ENCODE measurements at places on chromosomes 12 and 14.

GRCh38 chr12:879641-880040, 69.9 kb downstream of the RAD52 start:
- DNase-seq, result no peak

GRCh38 chr12:105595440-105595839, 264.9 kb downstream of the C12orf75 start:
- DNase-seq, result no peak

DNA sequence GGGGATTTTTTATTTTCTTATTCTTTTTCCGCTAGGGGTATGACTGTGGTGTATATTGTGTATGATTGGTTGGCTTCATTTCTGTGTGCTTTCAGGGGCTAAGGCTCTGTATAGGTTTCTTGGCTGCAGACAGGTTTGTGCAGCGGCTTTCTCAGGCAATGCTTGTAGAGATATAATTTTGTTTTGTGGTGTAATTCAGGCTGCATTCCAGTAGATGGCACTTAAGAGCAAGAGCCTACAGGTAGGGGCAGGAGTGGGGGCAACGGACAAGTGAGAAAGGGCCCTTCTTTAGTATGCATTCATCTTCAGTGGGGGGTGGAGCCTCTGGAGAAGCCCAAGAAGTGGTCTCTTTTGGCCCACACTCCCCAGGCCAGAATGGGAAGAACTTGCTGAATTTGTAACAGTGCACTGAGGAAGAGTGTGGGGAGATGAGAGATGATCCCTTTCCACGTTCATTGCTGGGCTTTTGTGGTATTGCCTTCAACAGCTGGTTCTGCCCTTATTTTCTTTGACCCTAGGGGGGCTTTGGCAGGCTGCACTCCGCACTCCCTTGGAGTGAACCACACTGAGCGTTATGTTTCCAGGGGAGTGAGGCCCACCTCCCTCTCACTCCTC, 78.6 kb downstream of the IFNG-AS1 start:
- no peak for DNase-seq

- DNase-seq, result no peak
Measured at GRCh38 chr14:41062826-41063225, 543.9 kb upstream of the LRFN5 start.

DNA sequence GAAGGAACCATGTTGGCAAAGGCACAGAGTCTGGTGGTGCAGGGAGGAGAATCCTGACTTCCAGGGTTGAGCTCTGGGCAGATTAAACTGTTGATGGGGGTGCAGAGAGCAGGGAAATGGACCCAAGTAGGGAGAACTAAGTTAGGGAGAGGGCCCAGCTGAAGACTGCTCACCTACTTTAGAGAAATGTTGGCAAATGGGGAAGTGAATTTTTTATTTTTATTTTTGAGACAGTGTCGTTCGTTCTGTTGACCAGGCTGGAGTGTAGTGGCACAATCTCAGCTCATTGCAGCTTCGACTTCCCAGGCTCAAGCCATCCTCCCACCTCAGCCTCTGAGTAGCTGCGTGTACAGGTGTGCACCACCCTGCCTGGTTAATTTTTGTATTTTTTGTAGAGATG, 32.1 kb upstream of the TUBA1A start:
- no peak for DNase-seq

GRCh38 chr14:22540293-22540692, 48.7 kb downstream of the DAD1 start:
- no peak for DNase-seq

DNA sequence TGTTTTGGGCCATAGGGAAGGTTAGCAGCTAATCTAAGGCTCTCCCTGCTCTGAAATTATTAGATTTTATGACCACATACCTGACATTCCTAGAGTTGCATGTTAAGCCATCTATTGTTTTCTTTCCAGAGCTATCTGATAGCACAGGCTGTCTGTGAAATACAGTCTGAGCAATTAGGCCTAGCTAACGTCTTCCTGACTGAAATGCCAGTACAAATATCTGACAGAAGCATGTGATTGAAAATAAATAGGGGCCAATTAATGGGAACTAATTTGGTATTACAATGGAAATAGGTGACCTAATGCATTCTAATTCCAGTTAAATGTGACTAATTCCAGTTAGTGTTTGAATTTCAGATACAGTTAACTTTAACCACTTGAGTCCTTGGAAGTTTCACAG, 115.2 kb downstream of the C12orf75 start:
- DNase-seq, result no peak

DNA sequence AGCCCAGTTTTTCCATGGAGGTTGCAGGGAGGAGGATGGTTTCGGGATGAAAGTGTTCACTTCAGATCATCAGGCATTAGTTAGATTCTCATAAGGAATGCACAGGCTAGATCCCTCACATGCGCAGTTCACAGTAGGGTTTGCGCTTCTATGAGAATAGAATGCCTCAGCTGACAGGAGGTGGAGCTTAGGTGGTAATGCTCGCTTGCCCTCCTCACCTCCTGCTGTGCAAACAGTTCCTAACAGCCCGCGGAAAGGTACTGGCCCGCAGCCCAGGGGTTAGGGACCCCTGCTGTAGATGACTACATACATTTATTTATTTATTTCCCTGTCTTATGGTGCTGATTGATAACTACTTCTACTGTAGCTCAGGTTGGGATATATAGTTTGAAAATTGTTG, 93.2 kb downstream of the FBXO33 start:
- DNase-seq, result peak; percentile 47

GRCh38 chr12:41527062-41527461, 338.9 kb downstream of the PDZRN4 start:
- DNase-seq, result no peak

DNA sequence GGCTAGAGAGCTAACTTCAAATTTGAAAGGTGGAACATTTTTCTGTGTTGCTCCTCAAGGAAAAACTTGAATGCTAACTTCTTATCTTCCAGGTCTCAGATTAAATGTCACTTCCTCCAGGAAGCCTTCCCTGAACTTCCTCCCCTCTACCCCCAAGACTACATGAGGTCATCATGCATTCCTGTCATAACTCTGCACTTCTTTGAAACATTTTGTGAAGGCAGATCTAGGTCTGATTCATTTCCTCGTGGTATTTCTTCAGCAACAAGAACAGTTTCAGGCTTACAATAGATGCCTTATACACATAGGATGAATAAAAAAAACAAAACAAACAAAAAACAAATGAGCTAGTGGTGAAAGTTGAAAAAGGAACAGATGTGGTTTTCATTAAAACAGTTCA, 97.1 kb upstream of the SRRM4 start:
- DNase-seq, result no peak

DNA sequence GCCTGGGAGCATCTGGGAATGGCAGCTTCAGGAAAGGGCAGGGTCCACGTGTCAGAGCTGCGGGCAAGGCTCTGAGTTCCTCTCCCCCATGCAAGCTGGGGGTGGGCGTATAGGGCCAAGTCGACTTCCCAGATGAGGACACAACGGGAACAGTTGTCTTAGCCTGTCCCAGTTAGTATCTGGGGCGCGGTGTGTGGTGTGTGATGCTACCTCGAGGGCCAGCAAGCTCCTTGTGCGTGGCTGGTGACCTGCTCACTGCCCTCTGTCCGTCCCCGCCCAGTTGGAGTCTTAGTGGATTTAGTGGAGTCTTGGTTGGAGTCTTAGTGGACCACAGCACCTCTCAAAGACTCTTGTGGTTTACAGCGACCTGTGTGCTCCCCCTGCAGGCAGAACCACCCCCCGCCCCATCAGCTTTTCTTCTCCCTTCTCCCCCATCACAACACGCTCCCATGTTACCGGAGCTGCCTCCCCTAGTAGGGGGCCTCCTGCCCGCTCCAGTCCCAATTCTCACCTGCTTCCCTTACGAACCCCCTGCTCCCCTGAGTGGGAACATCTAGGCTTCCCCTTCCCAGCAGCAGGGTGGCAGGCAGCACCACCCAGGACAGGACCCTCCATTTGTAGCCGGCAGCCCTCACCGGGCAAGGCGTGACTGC, 8.7 kb downstream of the ASPG start:
- DNase-seq, result no peak

GRCh38 chr14:69547701-69548348, 26.8 kb downstream of the CCDC177 start:
- DNase-seq, result peak; percentile 90

GRCh38 chr14:96497087-96497486, 5.1 kb upstream of the PAPOLA start:
- DNase-seq, result no peak

GRCh38 chr14:39374851-39375250, 57.4 kb downstream of the FBXO33 start:
- no peak for DNase-seq

DNA sequence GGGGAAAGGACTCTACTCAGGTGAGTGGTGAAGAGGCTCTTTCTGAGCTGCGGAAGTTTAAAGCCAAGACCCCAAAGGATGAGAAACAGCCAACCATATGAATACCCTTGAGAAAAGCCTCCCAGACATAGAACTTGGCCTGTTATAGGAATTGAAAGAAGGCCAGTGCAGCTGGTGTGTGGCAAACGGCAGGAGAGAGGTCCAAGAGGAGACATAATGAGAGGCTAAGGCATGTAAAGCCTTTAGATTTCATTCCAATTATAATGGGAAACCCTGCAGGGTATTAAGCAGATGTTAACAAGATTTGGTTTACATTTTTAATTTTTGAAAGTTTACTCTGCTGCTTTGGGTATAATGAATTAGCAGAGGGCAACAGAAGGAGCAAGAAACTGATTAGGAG, 552.1 kb upstream of the FBXO33 start:
- no peak for DNase-seq

DNA sequence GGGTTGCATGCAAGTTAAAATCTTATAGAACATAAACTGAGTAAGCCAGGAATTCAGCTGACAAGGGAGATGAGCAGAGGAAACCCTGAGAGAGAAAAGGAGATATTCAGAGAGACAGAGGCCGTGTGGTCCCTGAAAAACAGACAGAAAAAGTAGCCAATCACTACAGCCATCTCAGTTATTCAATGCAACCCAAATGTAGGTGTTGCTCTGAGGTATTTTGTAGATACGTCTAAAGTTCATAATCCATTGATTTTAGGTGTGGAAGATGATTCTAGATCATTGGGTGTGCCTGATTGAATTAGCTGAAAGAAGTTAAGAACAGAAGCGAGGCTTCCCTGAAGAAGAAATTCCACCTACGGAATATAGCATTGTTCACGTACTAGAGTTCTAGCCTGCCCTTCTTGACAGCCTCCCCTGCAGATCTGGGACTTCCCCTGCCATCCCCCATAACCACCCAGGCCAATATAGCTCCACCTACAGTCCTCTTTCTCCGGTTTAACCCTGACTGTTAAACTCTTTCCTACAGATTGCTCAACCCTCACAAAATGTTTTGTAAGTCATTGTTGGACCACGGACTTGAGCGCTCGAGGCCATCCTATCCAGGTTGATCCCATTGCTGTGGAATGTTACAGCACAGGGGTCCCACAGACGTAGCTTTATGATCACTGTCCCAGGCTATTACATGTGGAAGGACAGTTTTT, 21.7 kb downstream of the AICDA start:
- no peak for DNase-seq

- DNase-seq, result no peak
Measured at GRCh38 chr12:40253936-40254335, 29.1 kb downstream of the LRRK2 start.

DNA sequence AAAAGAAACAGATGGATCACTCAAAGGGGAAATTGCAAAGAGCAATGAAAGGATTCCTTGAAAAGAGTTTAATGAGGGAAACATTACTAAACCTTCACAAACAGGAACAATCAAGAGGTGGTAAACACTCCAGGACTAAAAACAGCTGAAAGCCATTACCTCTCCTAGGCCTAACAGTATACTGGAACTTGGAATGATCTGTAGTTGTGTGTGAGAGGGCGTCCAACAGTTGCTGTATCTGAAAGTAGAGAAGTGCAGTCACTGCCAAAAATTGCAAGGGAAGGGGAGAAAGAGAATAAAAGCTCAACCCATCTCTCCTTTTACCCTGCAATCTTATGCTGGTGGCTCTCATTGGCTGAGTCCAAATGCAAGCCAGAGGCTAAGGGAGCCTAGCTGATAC, 17.0 kb upstream of the MIS18BP1 start:
- no peak for DNase-seq

DNA sequence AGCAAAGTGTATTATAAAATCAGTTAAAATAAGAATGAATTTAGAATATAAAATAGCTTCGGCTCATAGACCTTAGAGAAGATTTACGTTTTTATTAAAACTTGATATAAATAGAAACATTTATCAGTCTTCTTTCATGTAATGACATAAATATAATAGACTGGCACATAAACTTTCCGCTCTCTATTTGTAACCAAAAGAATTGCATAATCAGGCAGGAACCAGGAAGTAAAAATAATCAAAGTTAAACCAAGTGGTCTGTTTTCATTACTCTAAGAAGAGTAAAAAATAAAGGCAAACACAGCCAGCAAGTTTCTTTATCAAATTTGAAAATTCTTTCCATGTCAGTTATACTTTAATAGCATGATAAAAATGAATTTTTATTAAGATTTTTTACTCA, 46.3 kb upstream of the ATP2A2 start:
- DNase-seq, result no peak

GRCh38 chr14:84036840-84037239, 1493.1 kb upstream of the FLRT2 start:
- no peak for DNase-seq

DNA sequence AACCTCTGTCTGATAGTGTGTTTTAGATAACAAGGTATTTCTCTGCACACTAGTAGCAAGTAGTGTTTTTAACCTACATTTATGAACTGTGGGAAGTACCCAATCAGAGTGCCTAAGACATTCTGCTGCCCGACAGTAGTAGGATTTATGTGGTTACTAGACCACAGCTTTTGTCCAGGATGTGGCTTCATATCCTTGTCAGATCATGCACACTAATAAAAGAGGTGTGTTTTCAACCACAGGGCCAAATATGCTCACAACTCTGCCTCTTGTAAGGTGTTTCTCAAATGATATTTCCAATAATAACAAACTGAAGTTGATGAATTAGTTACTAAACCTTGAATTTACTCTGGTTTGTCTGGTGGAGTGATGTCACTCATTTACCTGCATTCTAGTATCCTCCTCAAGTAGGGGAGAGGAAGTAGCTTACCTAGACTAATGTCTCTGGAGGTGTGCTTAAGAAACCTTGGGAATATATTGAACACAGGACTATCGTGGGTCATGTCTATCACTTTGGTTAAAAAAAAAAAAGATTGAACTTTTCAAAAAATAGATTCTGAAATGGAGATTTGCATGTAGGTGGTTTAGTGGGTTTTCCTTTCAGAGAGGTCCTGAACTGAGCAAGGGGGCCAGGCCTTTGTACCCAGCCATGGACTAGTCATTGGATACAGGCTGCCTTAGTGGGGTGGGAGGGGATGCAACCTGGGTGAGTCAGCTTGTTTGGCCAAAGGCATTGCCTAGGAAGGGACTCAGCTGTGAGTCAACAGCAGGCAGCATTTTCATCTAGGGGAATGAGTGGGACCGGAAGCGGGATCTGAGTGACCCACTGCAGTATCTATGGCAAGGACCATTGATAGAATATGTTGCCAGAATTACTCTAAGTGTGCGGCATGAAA, 14.1 kb downstream of the FBXW8 start:
- DNase-seq, result peak; percentile 45

DNA sequence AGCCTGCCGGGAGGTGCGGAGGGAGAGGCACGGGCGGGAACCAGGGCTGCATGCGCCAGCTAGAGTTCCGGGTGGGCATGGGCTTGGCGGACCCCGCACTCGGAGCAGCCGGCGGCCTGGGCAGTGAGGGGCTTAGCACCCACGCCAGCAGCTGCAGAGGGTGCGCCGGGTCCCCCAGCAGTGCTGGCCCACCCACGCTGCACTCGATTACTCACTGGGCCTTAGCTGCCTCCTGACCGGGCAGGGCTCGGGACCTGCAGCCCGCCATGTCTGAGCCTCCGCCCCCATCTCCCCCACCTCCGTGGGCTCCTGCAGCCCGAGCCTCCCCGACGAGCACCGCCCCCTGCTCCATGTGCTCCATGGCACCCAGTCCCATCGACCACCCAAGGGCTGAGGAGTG, 14.8 kb downstream of the CKAP4 start:
- no peak for DNase-seq

Data from H9 (cell line).